ENCODE measurements at places on chromosomes 13 and 19.

DNA sequence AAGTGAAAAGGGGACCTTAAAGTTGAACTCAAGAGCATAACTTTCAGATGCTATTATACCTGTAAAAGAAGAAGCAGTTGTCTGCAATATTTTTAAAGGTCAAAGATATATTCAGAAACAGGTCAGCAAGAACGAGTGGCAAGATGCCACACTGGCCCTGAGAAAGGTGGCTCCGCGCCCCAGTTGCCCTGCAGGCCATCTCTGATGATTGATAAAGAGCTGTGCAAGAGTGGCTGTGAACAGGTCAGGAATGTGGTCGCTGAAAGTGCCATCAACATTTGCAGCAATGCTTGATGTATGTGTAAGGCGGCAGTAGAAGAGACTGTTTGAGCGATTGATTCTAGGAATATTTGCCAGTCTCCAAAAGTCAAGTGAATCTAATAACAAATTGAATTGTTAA is 664.2 kb upstream of the SLC10A2 start:
- no peak for DNase-seq

- DNase-seq: no peak
Observed at GRCh38 chr13:44400736-44401135, 27.1 kb downstream of the SERP2 start.

GRCh38 chr13:39159393-39159792 is 121.1 kb downstream of the NHLRC3 start:
- DNase-seq: no peak

GRCh38 chr13:111634410-111634809 is 314.0 kb downstream of the TEX29 start:
- DNase-seq: no peak

DNA sequence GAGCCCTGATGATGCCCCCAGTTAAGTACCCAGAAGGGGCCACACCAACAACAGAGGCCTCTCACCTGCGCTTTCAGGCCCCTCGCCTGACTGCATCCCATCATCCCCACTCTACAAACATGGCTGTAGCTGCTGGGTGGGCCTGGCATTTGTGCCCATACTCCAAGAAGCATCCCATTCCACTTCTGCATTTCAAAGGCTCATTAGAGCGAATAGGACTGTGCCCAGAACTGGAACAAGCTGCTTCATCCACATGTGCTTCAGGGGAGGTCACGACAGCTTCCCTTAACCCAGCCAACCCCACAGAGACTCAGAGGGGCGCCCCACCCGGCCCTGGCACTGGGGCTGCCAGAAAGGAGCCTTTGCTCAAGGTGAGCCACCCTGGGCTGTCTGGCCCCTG is 156.9 kb downstream of the SIPA1L3 start:
- no peak for DNase-seq

DNA sequence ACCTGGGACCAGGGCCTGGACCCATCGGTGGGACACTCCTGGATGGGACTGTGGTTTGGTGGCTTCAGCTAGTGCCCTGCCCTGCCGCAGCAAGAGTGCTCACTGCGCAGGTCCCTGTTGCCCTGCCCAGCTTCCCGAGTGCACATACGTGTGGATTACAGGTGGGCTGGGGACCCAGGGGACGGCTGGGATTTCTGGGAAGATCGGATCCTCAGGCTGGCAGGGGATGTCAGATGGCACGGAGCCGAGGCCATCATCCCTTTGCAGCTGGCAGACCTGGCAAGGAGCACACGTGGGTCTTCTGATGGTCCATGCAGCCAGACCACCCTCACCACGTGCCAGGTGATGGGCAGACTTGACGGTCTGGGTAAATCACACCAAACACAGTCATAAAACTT is 69.3 kb downstream of the CHST8 start:
- no peak for DNase-seq

- no peak for DNase-seq
Observed at GRCh38 chr13:95262837-95263384, 38.3 kb downstream of the ABCC4 start.

GRCh38 chr19:50842130-50842529 is 8.8 kb upstream of the KLK15 start:
- no peak for DNase-seq

- no peak for DNase-seq
Observed at GRCh38 chr19:54107876-54108490, 5.3 kb downstream of the NDUFA3 start.

All from inflammatory macrophage (primary cell).